ENCODE measurements at places on chromosomes 11 and 22.

GRCh38 chr11:117419482-117420142 is 92.0 kb downstream of the CEP164 start:
- DNase-seq, result peak; percentile 8

- DNase-seq, result no peak
These were observed 20.9 kb downstream of the LIMK2 start for GRCh38 chr22:31233001-31233400.

DNA sequence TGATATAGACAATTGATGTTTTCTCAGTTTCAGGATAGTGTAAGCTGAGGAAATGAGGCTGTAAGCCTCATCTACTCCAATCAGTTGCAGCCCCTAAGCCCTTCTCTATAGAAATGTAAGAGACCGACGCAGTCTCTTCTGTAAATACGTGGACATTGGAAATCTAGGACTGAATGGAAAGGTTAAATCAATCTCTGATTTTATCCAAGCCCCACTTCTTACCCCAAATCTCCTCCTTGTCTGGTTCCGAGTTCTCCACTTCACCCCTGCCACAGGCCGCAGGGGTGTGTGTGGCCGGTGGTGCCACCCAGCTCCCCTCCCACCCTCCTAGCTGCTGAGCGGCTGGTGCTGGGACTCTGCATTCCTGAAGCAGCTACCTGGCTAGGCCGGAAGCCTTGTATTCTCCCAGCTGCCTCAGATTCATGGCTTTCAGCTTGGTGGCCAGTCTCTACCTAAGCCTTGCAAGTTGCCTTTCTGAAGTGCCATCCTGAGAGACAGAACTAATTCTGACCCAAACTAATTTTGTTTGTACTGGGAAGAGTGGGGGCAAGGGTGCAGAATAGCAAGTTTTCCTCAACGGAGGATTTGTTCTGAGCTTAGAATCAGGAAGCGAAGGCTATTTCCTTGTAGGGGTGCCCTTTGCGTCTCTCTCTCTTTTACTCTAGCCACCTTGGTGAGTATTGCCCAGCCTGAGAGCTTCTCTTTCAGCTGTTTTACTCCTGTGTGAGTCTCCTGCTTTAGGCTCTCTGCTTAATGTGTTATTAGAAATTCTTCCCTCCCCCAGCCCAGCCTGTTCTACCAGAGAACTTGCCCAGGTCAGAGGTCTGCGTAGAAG is 749 bp downstream of the VWA5A start:
- peak; percentile 1 for DNase-seq

DNA sequence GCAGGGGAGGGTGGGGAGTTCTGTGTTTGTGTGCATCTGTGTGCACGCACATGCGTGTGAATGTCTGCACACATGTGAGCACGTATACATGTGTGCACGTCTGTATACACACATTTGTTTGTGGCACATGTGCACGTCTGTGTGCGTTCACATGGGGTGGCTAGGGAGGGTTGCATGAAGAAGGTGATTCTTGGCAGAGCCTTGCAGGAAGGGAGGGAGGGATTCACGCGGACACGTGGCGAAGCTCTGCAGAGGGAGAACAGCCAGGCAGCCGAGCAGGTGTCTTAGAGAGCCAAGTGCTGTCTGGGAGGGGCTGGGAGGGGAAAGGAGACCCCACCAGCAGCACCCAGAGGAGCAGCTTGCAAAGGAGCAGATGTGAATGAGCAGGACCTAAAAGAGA is 372.1 kb downstream of the BRD1 start:
- no peak for DNase-seq

DNA sequence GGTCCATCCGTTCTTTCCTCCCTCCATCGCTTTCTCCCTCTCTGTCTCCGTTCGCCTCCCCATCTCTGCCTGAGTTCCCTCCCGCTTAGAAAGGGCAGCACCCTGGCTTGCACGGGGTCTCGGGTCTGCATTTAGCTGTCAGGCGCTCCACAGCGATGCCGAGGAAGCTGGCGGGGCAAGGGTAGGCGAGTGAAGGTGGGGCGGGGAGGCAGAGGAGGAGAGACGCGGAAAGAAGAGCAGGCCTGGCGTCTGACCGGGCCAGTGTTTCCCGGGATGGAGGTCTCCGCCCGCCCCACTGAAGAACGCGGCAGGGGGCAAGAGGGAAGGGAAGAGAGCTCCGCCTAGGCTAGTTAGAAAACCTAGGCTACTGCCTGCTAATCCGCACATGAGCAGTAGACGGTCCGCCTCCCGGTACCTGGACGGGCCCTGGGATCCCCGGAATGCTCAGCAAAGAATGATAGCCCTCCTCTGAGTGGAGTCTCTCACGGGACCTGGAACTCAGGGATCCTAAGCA is 3922.5 kb upstream of the OR11H1 start:
- no peak for DNase-seq

DNA sequence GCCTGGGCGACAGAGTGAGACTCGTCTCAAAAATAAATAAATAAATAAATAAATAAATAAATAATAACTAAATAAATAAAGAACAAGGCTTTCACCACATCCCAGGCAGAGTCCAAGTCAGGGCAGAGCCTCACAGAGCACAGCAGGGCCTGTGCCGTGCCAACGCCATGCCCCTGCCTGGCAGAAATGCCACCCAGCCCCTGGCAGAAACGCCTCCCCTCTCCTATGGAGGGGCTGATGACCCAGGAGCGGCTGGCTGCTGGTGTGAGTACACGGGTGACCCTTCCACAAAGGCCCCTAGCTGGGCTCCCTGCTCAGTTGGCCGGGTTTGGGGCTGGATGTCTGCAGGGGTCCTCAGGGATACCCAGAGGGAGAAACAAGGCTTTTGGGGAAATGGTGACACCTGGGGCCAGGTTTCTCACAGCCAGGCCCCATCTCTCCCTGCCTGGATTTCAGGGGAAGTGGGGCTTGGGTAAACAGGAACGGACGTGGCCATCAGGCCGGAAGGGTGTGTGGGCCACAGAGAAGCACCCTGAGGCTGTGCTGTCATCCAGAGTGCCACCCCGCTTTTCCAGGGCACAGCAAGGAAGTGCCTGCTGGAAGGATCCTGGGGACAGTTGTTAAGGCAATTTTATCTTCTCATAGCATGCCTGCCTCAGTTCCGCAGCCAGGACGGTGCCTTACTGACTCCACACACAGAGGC is 5.1 kb downstream of the BID start:
- DNase-seq, result no peak

DNA sequence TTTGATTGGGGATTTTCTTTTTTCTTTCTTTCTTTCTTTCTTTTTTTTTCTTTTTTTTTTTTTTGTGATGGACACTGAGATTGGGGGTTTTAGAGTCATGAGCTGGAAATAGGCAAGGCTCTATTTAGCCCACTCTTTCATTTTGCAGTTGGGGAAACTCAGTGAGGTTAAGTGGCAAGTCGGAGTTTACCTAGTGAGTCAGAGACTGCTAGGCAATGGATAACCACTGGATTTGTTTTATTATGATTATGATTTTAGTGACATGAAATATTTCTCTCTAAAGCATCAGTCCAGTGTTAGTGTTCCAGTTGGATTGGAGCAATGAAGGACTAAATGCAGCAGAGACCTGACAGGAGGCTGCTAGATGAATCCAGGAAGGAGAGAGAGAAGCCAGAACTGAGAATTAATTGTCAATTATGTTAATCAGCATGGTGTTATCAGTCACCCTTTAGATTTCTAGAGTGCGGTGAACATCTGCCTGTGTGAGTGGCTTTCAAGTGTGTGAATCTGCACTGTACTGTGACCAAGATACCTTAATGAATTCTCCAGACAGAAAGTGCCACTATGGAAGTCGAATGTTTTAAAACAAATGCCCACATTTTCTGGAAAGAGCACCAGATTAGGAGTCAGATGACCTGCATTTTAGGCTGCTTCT is 10.9 kb downstream of the BMAL1 start:
- DNase-seq, result peak; percentile 43

DNA sequence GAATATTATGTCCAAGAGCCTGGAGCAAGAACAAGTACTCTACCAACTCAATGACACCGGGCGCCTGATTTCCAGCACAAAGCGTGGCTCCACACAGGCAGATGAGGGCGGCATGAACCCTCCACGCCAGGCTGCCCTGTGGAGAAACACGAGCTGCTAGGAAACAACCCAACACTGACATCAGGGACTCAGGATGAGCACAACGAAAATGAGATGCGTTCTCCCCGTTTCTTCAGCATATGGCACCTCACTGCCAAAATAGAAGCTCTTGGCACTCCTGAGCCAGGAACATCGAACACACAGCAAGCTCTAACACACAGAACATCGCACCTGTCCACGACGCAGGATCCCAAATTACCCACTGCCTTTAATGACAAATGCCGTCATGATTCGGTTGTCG is 68.3 kb downstream of the NCAPD3 start:
- no peak for DNase-seq

DNA sequence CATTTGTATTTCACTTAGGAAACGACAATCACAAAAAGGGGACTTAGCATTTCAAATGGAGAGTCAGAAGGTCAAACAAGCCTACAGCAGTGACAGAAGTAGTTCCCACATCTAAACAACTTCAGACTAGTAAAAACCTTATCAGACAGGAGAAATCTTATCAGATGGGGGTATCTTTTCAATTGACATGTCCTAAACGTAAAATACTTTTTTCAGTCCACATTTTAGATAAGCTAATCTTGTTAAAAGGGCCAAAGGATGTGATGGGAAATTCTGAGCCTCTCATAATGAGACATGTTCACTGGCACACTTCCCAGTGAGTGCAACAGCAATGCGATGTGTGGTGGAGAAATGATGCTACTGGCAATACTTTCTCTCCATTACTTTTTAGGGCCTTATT is 2.4 kb downstream of the MAPK1 start:
- peak; percentile 93 for DNase-seq
